ENCODE measurements at places on chromosomes 16 and 17.

DNA sequence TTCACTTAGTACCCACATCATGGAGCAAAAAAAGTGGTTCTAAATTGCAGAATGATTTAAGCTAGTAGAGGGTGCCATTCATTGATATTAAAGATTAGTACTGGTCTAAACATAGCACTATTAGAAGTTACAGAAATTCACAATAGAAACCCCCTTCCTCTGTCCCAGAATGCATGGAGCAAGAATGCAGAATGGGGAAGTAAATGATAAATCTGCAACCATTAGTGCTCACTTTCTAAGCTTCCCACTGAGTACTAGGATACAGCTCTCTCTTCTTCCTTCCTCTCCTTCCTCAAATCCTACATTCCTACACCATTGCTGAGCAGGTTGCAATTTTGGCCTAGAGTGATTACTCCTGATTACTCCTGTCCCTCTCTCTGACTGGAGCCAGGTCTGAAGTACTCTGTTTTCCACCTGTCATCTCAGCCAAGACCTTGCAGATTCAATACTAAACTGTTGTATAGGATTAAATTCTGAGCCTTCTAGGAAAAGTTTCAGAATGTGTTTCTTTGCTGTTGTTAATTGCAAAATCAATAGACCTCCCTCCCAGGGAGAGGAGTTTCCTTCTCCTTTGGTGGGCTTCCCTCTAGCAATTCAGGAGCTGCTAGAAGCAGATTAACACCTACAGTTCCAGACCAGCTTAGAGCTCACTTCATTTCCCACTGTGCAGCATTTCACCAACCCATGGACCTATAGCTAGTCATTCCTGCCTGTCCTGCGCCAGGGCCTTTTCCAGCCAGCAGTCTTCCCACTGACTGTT lies 165.5 kb upstream of the TBX2 start:
- no peak for DNase-seq

- no peak for DNase-seq
These were observed 32.7 kb upstream of the SSTR2 start for GRCh38 chr17:73132085-73132492.

GRCh38 chr16:60907645-60908044 lies 1128.6 kb downstream of the CDH8 start:
- DNase-seq, result no peak

- DNase-seq, result no peak
These were observed 181.9 kb downstream of the UTP18 start for GRCh38 chr17:51442088-51442865.

DNA sequence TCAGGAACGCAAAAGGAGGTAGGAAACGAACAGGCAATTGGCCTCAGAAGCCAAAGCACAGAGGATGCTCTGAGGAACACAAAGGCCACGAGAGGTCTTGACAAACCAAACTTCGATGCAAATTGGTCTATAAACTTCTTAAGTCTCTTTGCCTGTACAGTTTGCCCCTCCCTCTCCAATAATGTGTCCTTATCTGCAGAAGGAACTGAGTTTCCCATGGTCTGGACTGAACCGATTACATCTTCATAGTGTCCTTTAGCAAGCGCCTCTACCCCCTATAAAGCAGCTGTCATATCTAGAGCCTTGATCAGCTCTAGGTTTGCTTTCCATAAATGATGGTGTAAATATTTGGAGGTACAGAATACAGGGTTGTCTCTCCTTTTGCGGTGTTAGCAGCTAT lies 3.1 kb upstream of the CDRT4 start:
- DNase-seq, result no peak
